ENCODE measurements at places on chromosomes 2 and 18.

GRCh38 chr2:162749994-162750393 lies 88.6 kb downstream of the KCNH7 start:
- DNase-seq, result peak; percentile 18

DNA sequence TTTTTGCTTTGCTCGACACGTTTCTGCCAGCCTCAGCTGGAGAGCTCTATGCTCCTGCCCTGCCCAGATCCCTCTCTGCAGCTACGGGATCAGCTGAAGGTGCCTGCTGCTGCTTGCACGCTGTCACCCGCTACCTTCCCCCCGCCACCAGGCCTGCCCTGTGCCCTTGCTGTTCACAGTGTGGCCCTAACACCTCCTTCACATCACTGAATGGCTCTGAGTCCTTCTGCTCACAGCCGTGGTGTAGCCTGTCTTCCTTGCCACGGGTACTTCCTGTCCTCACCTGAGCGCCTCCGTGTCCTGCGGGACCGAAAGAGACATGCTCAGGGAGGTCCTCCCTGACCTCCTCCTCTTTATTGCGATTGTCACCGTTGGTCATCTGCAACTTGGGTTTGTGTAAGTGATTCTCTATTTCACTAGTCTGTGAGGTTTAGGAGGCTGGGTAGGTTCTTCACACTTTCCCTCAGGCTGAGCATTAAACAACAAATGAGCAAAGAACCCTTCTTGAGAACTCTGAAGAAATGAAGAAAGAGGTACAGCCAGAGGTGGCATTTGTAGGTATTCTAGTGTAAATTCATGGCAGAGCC lies 127.5 kb downstream of the NCK2 start:
- no peak for DNase-seq

- DNase-seq, result peak; percentile 73
These were observed 151.7 kb upstream of the POU3F3 start for GRCh38 chr2:104702031-104702850.

DNA sequence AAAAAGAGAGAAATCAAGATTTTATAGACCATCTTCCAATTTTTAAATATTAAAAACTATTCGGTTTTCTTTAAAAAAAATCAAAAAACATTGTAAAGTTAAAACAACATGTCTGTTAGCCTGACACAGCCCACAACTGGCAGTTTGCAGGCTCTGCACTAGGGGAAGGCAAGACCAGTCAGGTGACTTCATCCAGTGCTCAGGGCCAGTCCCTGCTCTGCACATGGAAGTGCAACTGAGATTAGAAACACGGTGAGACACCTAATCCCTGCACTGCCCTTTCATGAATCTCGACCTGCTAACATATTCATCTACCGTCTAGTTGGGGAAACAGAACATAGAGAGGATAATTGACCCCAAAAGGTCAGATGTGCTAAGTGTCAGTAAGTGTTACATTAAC lies 135.2 kb downstream of the BARD1 start:
- no peak for DNase-seq

DNA sequence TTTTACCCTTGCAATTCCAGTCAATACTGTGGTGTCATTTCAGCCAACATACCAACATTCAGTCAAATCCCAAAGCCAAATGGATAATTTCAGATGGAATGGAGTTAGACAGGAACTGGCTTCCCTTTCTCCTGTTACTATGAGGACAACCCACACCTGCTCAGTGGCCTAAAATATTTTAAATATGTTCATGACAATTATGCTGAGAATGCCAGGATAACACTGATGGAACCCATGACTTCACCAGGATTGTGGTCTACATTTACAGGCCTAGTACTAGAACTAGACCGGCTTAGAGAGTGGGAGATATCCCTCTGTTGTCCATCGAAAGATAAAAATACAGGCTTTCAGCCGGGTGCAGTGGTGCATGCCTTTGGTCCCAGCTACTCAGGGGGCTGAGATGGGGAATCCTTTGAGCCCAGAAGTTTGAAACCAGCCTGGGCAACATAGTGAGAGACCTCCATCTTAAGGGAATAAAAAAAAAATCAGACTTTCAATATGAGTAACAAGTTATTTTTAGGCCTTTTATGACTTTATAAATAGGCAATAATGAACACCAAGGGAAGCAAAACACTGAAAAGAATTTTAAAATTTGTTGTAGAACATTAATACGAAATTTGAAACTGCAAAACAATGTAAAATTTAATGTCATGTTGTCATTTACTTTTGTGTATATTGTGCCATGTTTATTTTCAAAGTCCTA lies 14.2 kb downstream of the GPATCH11 start:
- no peak for DNase-seq

DNA sequence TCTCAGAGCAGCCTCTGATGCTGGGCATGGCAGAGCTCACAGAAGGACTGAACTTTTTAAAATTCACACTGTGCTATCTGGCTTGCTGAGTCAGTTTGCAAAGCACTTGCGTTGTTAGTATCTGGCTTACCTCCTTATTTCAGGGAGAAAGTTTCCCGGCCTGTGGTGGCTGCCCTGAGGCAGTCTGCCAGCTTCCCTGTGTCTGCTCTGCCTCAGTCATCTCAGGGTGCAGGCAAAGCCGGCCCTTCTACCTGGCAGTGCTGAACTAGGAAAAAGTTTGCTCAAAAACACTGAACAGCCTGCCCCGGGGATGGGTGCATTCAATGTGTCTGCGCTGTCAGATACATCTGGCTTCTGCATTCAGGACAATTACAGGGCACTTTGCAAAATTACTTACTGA lies 90.2 kb upstream of the UXS1 start:
- no peak for DNase-seq

DNA sequence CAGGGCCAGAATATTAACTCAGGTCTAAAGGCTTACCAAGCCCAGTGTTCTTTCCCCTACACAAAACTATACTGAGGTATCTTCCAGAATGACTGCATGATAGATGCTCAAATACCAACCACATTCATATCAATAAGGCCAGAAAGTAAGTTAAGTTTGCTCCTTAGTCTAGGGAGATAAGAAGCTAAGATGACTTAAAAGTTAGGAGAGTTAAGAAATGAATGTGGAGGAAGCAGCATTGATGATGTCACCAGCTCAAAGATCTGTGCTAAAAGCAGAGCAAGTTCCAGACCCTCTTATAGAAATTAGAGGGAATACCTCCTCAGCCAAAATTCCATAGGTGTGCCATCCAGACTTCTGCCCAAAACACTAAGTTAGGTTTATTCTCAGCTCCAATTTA lies 6.1 kb downstream of the PPP4R1 start:
- DNase-seq, result peak; percentile 46

GRCh38 chr2:238019962-238020361 lies 40.8 kb upstream of the SCLY start:
- DNase-seq, result peak; percentile 88

- DNase-seq, result no peak
These were observed 94.3 kb downstream of the ASB1 start for GRCh38 chr2:238521002-238521401.

DNA sequence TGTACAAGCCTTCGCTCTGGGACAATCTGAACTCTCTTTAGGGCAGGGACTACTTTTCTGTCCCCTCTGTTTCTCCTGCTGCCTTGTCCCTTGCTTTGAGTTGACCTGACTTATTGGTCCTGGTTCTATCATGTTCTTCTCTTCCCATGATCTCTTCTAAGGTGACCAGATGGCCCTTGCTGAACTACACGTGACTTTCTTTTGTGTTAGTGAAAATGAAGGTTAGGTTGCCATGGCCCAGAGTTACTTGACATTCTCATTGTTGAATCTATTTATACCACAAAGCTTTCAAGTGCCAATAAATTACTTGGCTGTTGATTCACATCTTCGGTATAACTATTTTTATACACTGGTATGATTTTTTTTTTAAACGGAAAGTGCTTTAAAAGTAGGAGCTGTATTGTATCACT lies 24.4 kb downstream of the MRPL33 start:
- DNase-seq, result no peak

DNA sequence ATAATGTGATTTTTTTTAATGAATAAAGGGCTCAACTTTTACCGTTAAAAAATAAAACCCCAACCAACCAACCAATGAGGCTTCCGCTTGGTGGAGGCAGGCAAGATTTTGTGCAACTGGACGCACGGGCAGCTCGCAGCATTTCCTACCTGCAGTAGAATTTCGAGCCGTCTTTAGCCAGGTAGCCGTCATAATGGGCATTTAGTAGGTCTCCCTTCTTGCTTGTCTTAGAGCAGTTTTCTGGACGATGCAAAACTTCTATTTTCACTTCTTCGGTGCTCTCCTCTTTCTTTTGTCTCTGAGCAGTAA lies 316 bp downstream of the FKBP7 start:
- DNase-seq, result peak; percentile 54

DNA sequence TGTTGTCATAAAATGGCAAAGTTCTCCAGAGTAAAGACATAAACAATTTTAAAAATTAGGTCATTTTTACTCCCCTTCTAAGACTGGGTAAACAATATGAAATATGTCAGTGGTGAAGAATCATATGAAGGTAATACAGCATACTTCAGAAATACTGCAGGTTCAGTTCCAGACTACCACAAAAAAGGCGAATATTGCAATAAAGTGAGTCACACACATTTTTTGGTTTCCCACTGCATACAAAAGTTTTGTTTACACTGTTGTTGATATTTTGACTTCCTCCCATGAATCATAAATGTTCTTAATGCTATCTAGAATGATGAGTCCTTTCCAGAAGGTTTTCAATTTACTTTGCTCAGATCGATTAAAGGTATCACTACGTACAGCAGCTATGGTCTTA lies 73.5 kb downstream of the SMC6 start:
- no peak for DNase-seq

DNA sequence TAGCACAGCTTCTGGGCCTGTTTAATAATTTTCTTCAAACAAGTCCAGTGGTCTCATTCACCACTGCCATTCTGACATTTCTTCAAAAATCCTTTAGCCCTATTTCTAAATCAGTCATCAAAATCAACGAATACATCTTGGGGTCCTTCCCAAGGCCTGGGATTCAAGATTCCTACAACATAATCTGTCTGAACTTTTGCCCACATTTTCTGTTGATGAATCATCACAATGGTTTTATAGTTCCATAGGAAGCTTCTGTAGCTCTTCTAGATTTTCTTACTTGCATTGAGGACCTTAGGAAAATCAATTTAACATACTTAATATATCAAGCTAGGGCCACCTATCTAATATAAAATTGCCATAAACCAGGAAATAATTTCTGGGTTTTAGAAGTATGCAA lies 811.8 kb upstream of the ACVR2A start:
- no peak for DNase-seq

GRCh38 chr2:200138391-200139124 lies 167.9 kb upstream of the SPATS2L start:
- DNase-seq, result no peak

DNA sequence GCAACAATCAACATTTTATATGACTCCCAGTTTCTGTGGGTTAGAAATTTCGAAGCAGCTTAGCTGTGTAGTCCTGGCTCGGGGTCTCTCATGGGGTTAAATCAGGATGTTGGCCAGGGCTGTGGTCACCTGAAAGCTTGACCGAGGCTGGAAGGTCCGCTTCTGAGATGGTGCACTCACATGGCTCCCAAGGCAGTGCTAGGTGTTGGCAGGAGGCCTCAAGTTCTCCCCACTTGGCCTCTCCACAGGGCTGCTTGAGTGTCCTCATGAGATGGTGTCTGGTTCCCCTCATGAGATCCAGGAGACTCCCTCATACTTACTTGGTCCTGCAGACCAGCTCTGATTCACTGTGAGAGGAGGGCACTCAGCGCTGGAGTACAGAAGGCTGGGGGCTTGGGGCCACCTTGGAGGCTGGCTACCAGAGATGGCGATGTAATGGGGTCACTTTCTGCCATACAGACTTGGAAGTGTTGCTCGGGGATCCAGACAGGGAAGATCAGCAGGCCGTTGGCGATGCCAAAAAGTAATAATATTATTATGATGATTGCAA lies 98.8 kb downstream of the INHBB start:
- no peak for DNase-seq
